CD8-positive, alpha-beta T cell (primary cell): ENCODE measurements at places on chromosomes 7 and 10. TPM values are rescaled to one million over a fixed set of nuclear protein-coding genes. Genes with fewer than 3 reads are reported as not detected.

ASB4 gene
- not detected for total RNA-seq

C10orf67 gene
- not detected for total RNA-seq

FRA10AC1 gene
- 6.2 TPM for total RNA-seq

TEX36 gene
- not detected for total RNA-seq

ZC3HAV1 gene
- 198 TPM for total RNA-seq

VAX1 gene
- total RNA-seq, result not detected

ABCB1 gene
- 40.0 TPM for total RNA-seq
